DND-41 (cell line): ENCODE measurements at places on chromosomes 5 and 9.
A peak's percentile ranks its signal among the peaks of the same experiment; 100 is the strongest.

DNA sequence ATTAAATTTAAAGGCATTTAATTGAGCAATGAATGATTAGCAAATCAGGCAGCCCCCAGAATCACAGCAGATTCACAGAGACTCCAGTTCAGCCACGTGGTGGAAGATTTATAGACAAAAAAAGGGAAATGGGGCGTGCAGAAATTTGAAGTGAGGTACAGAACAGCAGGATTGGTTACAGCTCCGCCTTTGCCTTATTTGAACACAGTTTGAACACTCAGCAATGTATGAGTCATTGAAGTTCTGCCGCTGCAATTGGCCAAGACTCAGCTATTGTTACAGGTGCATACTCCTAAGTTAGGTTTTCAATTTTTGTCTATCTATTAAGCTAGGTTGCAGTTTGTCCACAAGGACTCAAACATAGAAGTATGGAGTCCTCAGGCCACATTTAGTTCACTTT is 157.7 kb upstream of the SLC12A2 start:
- no peak for DNase-seq

GRCh38 chr5:6634306-6634705 is 1.1 kb downstream of the SRD5A1 start:
- no peak for DNase-seq

DNA sequence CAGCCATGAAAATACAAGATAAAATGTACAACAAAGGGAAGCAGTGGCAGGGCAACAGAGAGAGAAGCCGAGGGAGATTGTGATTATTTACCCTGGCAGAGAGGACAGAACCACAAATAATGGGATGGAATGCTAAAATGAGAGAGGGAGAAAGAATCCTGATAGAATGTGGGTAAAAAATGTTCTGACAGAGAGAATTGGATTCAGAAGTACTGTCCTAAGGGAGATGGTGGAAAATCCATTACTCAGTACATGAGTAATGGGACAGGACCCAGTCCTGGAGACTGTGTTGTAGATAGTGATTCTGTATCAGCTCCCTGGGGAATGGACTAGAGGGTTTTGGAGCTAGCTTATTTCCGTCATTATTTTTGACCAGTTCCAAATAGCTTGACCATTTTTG is 831.5 kb downstream of the MAT2B start:
- no peak for DNase-seq

DNA sequence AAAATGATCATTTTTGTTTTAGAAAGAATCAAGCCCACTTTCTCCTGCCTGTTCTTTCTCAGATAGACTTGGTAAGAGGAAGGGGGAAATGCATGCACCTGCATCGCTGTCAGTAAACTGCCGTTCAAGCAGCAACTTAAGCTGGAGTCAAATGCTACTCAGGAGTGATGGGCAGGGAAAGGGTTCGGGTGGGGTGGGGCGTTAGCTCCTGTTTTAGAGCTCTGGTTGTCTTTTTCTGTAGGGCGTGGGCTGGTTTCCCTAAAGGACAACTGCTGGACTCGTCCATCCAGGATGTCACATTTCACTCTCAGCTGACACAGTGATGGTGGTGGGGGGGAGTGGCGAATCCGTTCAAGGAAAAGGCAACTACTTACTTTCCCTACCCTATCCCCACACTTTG is 75.0 kb downstream of the NDFIP1 start:
- no peak for DNase-seq

GRCh38 chr9:37555786-37556185 is 20.4 kb downstream of the FBXO10 start:
- DNase-seq: no peak

GRCh38 chr5:55934115-55934613 is 60.6 kb downstream of the IL6ST start:
- no peak for DNase-seq

DNA sequence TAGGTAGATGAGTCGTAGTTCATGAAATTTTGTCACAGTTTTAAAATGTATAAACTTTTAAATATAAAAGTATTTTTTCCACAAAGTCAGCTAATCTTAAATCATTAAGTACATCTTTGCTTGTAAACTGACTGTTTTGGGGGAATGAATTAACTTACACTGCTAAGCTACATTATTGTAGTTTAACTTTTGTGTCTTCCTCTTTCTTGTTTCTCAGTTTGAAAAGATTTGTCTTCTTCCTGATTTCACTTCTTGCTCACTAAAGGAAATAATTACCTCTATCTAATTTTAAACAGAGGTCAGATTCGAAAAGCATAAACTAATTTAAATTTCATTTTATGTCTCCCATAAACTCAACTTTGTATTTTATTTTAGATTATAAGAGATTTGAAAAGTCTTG is 5.7 kb downstream of the NIPSNAP3B start:
- no peak for DNase-seq

GRCh38 chr9:37082214-37082765 is 38.1 kb upstream of the ZCCHC7 start:
- no peak for DNase-seq

DNA sequence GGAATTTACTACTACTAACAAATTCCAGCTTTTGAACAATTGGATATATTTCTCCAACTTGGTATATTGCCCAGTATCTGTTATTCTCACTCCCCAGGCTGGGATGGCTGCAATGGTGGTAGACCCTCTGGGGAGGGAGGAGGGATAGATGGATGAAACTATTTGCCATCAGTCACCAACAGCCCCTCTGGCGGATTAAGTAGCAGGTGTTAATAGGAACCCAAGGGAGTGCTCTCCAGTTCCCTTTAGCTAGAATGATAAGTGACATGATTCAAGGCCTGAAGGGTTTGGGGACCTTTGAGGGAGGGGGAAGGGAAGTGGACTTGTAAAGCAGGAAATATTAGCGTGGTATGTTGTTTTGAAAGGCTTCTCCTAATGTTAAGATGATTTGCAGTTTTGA is 824.0 kb upstream of the ARRDC3 start:
- no peak for DNase-seq

DNA sequence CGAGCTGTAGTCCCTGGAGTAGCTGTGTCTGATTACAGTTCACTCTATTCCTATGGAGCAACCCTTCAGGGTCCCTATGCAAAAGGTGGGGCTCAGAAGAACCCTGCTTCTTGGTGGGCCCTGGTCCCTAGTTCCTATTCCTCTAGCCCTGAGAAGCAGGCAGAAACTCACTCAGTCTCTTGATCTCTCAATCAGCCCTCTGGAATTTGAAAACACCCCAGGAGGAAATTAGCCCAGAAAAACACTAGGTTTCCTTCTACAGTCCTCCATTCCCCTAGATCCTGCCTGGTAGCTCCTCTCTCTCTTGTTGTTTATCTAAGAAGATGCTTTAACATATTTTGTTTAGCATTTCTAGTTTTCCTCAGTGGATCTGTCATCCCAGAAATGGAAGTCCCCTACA is 7.6 kb downstream of the RGS3 start:
- DNase-seq: no peak

DNA sequence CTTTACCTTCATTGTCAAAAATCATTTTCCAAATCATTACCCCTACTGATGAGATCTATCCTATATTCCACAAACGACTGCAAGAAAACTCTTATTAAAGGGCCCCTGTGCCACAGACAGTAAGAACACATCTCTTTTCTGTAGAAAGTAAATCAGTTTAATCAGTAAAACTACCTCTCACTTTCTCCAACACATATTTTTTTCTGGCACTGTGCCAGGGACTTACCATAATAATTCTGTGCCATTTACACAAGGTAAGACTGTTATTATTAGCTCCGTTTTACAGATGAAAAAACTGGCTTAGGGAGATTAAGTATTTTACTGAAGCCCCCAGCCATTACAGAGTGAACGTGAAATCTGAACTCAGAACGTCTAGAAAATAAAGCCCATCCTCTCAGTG is 587.0 kb upstream of the COX7C start:
- no peak for DNase-seq

DNA sequence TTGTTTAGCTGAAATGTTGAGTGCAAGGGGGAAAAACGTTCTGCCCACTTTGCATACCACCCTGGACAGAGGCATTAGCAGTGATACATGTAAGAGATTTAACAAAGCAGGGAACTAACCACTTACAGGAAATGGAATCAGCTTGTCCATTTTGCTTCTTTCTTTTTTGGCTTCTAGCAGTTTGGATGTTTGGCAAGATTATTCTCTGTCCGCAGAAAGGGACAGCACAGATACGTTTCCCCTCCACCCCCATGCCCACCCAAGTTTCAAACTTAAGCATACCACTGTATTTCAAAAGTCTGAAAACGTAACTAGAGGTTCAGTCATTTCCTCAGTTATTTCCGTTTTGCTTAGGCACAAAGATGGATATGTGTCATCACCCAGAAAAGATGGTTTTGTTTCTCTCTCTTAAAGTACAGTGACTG is 118.4 kb downstream of the GDNF start:
- no peak for DNase-seq

- no peak for DNase-seq
Measured at GRCh38 chr5:140800816-140801493, at the start of gene PCDHA3. Gene PCDHA3, plus strand, starts transcription at chr5:140801057.

GRCh38 chr9:105131981-105132380 is 112.5 kb upstream of the SLC44A1 start:
- no peak for DNase-seq

GRCh38 chr5:176320577-176320976 is 41.0 kb downstream of the KIAA1191 start:
- DNase-seq: no peak

DNA sequence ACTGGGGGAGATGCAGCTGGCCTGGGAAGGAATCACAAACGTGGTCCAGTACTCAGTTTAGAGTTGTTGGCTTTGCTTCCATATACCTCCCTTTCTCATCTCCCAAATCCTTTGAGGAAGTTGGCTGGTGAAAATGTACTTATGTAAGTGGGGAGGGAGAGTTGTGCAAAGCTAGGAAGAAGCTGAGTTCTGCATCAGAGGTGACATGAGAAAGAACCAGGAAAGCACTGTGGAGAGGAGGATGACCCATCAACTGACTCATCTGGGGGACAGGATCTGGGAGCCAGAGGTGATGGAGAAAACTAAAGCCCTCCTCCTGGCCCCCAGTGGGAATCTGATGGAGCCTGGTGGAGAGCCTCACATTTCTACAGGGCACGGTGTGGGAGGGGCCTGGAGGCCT is 16.2 kb downstream of the KCNMB1 start:
- no peak for DNase-seq

DNA sequence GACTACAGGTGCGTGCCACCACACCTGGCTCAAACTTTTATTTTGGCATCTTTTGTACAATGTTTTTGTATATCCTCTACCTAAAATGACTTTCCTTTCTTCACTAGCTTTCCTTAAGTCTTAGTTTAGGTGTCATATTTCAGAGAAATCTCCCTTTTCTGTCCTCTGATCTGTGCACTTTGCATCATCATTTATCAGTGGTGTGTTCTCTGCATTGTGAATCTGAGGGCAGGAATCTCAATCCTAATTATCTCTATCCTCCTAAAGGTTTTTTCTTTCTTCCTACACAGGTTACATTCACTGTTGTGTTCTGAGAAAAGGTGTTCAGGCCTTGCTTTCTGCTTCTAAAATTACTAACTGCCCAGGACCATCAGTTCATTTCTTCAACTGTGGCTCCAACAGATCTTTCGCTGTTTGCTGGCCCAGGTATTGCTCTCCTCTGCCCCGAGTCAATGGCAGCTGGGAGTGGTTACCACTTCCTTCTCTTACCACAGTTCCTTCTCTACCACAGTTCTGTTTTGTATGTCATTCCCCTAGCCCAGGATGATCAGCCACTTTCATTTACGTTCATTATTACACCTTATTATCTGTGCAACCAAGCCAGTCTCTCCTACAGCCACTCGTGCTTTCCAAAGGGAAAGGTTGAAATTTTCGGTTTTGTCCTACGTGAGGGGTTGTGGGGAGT is 14.0 kb downstream of the TGFBR1 start:
- DNase-seq: peak; percentile 79

GRCh38 chr9:136143215-136144001 is 24.7 kb upstream of the TMEM250 start:
- peak; percentile 12 for DNase-seq

- no peak for DNase-seq
Measured at GRCh38 chr9:131784748-131785501, 45.0 kb upstream of the RAPGEF1 start.

DNA sequence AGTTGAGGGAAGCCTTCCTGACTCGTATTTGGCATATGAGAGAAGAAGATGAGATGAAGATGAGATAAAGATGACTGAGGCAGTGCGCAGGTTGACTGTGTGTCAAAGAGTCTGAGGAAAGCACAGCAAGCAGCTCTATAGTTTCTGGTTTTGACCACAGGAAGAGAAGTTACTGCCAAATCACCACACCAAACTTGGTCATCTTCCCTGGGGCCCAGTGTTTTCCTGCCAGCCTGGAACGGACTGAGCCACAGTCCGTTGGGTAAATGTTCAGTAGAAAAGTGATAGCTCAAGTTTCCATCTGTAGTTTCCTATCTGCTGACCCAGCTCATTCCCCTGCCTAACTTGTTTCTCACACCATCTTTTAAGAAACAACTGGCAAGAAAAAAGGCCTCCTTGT is 80.7 kb upstream of the ADAMTS19 start:
- DNase-seq: no peak
